ENCODE measurements at places on chromosomes 1 and 21. TPM values are rescaled to one million over a fixed set of nuclear protein-coding genes. Genes with fewer than 3 reads are reported as not detected.

DNA sequence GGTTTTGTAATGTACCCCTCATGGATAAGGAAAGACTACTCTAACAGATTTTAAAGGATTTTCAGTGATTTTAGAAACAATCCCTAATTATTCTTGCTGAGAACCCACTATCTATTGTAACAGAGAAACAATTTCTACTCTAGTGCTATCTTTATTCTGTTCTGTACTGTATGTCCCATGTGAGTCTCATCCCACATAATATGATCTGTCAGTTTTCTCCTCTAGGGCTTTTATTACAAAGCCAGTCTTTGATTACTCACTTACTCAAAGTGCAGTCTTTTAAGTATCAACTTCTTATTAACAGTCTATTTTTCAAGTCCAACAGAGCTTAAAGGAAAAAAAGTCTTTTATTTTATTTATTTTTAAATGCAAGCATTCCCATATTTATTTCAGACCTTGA is 54.8 kb downstream of the CTH start:
- DNase-seq: no peak

GRCh38 chr1:207996636-207997035 is 85.7 kb upstream of the CD34 start:
- no peak for DNase-seq

- no peak for DNase-seq
Observed at GRCh38 chr1:15176898-15177665, 23.5 kb downstream of the TMEM51 start.

- no peak for DNase-seq
Observed at GRCh38 chr1:153306303-153307220, 6.2 kb downstream of the PGLYRP3 start.

GRCh38 chr1:3673381-3674099 is 21.2 kb downstream of the TP73 start:
- no peak for DNase-seq

- no peak for DNase-seq
Observed at GRCh38 chr1:16719571-16720350, 20.6 kb upstream of the RNU1-4 start.

Gene PTGFR
- not detected for total RNA-seq

All from T-cell (primary cell).